Activated CD4-positive, alpha-beta memory T cell treated with anti-CD3 and anti-CD28 coated beads, Interleukin-2, amount 10 ng/mL, durations not matched to agents 7 days and 5 days (primary cell): ENCODE measurements at places on chromosomes 13 and 19. TPM values are rescaled to one million over a fixed set of nuclear protein-coding genes. Genes with fewer than 3 reads are reported as not detected.

- DNase-seq, result no peak
- no peak overlapping the region for H3K27ac ChIP-seq
- H3K27me3 ChIP-seq, result no peaks in the 10 kb centered on the region
- H3K36me3 ChIP-seq, result no peaks in the 10 kb centered on the region
- no peaks in the 10 kb centered on the region for H3K4me1 ChIP-seq
- H3K4me3 ChIP-seq, result no peak overlapping the region
These were observed 46.9 kb downstream of the TEX29 start for GRCh38 chr13:111367340-111367739.

GRCh38 chr19:2110822-2111221, 14.1 kb downstream of the IZUMO4 start:
- peaks cover 64% of the 10 kb centered on the region for H3K36me3 ChIP-seq
- no peaks in the 10 kb centered on the region for H3K4me1 ChIP-seq
- H3K27ac ChIP-seq, result no peak overlapping the region
- DNase-seq, result no peak

GRCh38 chr19:8462571-8462970, 17.8 kb downstream of the HNRNPM start:
- H3K4me3 ChIP-seq, result no peak overlapping the region
- H3K27ac ChIP-seq, result no peak overlapping the region
- H3K36me3 ChIP-seq, result peaks cover 75% of the 10 kb centered on the region
- no peak for DNase-seq
- H3K4me1 ChIP-seq, result peaks cover 47% of the 10 kb centered on the region
- no peaks in the 10 kb centered on the region for H3K27me3 ChIP-seq

GRCh38 chr13:110193491-110193890, 113.5 kb downstream of the COL4A1 start:
- H3K4me3 ChIP-seq, result no peak overlapping the region
- no peaks in the 10 kb centered on the region for H3K4me1 ChIP-seq
- no peaks in the 10 kb centered on the region for H3K36me3 ChIP-seq
- peaks cover 10% of the 10 kb centered on the region for H3K27me3 ChIP-seq

DNA sequence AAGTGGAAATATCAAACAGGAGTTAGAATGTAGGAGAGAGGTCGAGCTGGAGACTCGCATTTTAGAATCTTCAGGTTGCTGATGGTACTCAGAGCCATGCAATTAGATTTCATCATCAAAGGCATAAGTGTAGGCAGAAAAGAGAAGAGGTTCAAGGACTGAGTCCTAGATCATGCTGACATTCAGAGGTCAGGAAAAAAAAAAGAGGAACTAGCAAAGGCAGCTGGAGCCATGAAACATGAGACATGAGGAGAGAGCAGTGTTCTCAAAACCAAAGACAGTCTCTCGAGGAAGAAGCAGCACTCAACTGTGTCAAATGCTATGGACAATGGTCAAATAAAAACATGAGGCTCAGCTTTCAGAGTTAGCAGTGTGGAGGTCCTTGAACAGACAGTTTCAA, 12.4 kb upstream of the TPP2 start:
- H3K36me3 ChIP-seq, result no peaks in the 10 kb centered on the region
- no peak overlapping the region for H3K27ac ChIP-seq
- no peak overlapping the region for H3K4me3 ChIP-seq
- H3K27me3 ChIP-seq, result peaks cover 10% of the 10 kb centered on the region

GRCh38 chr13:96018135-96018534, 35.1 kb downstream of the UGGT2 start:
- no peak overlapping the region for H3K4me3 ChIP-seq
- H3K27me3 ChIP-seq, result no peaks in the 10 kb centered on the region
- H3K27ac ChIP-seq, result no peak overlapping the region
- H3K4me1 ChIP-seq, result no peaks in the 10 kb centered on the region
- DNase-seq, result no peak

Gene CPT1C
- total RNA-seq, result 1.9 TPM

Gene CACNG8
- not detected for total RNA-seq
